ENCODE measurements at places on chromosomes 1 and 21.

GRCh38 chr1:81920886-81921285, 120.2 kb downstream of the ADGRL2 start:
- DNase-seq: no peak

GRCh38 chr1:50422675-50422945, 633 bp downstream of the DMRTA2 start:
- DNase-seq: no peak

- no peak for DNase-seq
These were observed 444 bp upstream of the AGTRAP start for GRCh38 chr1:11735531-11735853.

DNA sequence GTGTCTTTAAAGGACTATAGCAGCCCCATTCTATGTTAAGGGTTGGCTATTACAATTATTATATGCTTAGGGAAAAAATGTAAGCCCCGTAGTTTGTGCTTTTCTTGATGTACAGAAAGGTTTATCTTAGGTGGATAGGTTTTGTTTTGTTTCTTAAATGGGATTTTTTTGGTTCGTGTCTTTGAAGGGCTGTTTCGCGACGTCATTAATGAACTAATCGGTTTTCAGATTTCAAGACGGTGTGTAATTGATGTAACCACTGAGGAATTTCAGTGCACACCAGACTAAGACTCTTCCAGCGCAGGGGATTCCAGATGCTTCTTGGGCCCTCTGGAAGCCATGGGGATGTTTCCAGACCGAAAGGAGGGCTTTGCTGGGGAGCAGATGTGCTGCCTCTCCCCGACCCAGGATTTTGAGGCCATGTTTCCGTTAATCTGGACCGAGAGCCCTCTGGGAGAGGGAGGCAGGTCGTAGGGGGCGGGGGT, 4.8 kb upstream of the SIM2 start:
- no peak for DNase-seq

DNA sequence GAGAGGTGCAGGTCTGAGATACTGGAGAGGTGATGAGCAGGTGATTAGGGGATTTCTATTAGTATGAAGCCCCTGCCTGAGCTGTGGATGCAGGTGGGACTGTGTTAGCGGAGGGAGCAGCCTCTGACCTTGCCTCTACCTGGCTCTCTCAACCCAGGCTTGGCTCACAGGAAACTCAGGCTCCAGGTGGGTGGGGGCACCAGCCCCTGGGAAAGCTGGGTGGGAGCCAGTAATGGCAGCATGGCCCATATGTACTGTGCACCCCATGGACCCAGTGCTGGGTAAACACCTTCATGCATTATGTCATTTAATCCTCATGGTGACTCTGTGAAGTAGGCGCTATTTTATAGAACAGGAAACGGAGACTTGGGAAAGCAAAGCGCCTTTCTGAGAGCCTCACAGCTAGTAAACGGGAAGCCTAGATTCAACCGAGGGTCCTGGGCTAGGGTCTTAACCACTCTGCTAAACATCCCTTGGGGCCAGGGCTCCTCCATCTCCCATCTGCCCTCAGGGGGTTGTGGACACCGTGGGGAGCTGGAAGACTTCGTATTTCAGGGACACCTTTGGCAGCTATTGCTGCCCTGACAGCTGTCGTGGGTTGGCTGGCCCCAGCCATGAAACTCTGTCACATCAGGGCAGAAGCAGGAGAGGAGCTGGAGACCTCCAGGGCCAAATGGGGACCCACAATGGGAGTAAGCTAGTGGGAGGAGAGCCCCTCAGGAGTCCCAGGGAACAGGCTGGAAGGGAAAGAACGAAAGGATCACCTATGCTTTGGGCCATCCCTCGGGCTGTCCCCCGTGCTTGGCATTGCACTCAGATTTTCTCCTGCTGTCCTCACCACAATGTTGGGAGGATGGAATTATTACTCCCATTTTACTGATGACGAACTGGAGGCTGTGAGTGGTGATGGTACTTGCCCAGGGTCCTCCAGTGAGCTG, 59.6 kb upstream of the CSF3R start:
- DNase-seq: no peak

Measured in AG04449 (cell line).